NCI-H187 treated with DMSO at 0.1 percent for 48 hours (cell line): ENCODE measurements at places on chromosomes 3 and 15.

DNA sequence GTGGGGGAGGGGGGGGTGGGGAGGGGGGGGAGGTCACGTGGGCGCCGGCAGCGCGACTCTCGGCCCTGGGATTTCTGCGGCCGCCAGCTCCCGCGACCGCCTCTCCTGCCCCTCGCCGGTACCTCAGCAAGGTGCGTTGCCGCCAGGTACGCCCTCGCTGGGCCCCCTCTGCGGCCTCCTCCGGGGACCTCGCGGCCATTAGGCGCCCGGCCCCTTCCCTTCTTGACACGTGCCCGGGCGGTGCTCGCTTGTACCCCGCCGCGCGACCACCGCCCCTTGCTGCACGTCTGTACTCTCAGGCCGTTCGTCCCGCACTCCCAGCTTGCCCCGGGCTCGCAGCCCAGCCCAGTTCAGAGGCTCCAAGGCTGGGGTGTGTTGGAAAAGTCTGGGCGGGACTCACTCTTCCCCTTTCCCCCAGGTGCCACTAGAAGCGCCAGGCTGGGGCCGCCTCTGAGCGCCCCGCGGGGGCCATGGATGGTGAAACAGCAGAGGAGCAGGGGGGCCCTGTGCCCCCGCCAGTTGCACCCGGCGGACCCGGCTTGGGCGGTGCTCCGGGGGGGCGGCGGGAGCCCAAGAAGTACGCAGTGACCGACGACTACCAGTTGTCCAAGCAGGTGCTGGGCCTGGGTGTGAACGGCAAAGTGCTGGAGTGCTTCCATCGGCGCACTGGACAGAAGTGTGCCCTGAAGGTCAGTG is at the start of gene MAPKAPK3:
TSS of gene MAPKAPK3 (plus strand) at position 56 of the 696 bp plus-strand sequence. CDS start at position 471, 415 bp downstream.
- no peak for DNase-seq

DNA sequence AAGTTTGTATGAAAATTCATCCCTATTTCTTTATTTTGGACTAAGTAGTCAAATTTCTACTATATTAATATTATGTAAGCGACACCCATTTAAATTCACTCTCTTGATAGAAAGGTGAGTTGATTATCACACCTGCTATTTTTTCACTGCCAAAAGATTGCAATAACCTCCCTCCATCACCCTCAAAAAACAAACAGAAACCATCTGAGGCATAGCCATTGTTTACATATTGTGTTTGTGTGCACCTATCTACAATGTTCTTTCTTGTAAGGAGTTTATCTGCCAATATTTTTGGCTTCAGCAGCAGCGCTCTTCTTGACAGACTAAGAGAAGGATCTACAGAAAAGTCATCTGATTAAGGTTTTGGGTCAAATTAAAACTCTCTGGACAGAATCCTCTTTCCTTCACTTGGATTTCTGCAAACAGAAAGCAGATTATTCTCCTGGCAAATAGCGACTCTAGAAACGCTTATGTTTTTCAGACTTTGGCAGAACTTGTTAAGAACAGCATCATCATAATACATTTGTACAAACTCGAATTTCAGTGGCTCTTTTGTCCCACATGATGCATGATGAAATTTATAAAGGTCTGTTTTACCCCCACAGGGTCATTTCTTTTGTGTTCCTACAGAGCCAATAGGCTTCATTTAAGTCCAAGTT is 48.6 kb downstream of the KCNMB2 start:
- DNase-seq: no peak

DNA sequence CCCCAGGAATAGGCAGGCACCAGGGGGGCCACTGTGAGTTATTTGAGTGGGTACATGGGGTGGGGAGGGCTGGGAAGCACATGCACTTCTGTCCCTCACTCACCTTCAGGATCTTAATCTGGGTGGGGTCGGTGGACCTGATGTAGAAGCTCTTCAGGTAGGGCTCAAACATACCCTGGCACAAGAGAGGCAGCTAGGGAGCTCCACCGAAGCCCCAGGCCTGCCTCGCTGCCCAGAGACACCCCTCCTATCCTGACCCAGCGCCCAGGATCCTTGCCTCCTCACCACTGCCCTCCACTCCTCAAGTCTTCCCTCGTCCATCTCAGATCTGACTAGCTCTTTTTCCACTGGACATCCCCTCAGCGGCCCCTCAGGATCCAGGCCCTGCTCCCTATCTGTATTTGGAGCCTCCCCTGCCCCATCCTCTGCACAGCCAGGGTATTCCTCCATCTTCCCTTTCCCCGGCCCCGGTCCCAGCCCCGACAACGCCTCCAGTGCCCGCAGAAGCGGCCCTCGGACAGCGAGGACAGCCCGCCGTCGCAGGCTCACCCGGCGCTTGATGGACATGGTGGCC is 30.0 kb downstream of the AP3B2 start:
- DNase-seq: no peak

DNA sequence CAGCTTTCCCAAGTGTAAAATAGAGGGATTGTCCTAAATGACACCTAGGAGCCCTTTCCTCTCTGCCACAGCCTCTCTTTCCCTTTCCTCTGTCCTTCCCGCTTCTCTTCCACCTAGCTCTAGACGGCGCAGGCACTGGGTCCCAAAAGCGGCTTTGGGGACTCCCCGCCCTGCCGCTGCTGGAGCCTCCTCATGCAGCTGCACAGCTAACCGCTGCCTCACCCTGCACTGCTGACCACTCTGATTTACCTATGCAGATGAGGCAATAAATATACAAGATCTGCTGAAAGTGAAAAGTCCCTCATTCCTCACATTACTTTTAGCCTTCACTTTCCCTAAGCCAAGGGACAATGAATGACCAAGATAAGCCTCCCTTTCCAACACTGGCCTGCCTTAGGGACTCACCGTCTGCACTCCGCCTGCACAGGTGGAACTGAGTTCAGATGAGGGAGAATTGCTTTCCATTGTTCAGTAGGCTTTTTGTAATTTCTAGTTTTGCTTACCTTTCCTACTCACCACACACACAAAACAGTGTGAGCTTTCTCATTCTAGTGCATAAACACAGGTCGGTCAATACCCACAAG is 197.5 kb upstream of the BCL6 start:
- DNase-seq: no peak

DNA sequence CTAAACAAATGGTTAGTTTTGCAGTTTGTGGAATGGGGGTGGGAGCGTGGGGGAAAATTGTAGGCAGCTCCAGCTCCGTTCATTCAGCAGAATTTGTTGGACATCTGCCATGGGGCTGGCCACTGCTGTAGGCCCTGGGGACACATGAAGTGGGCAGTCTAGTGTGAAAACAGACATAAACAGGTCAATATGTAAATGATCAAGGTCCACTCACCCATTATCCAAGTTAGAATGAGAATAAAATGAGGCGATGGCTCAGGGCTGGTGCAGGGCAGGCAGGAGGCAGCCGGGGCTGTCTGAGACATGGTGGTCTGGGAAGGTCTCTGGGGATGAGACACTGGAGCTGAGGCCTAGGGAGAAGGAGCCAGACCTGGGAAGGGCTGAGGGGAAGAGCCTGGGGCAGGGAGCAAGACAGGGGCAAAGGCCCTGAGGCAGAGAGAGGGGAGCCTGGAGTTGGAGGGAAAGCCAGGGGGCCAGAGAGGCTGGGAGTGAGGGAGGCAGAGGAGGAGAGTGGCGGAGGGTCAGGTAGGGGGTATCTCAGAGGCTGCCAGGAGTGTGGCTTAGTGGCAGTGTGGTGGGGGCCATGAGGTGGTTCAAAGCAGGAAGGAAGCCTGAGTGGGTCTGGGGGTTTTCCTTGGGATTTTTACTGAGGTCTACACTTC is 6.2 kb upstream of the SLC6A6 start:
- no peak for DNase-seq

DNA sequence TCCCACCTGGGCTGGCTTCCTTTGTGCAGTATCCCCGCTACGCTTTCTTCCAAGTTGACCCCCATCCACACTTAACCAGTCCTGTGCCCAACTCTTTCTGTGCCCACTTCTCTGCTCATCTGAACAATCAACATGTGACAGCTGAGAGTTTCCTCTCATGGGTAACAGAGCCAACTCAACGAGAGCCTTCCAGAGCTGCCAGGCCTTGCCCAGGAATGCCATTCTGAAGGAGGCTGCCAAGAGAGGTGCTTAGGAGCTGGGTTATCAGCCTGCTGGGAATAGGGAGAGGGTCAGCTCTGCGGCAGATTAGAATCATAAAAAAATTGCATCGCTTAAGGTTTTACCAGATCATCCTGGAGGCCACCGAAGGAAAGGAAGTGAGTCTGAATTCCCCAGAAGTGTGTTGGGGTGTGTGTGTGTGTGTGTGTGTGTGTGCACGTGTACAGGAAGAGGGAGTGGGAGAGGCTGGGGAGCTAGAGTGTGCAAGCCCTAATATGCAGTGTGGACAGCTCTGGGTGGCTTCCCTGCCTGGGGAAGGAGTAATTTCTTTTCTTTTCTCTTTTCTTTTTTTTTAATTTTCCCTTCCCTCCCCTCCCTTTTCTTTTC is 66.7 kb downstream of the ITGA11 start:
- no peak for DNase-seq

DNA sequence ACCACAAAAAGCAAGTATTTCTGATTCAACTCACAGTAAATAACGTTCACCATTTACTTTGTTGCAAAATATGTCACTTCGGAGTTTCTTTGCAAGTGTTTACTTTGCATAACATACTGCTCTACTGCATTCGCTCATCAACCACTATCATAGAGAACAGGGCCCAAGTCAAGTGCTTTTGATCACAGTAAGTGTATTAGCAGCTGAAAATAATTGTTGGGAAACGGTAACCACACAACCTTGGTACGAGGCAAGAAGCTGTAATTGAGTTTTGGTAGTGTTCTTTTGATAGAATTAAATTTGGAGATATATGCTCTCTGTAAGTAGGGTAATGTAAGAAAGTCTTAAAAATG is 80.1 kb downstream of the SATB1 start:
- no peak for DNase-seq

DNA sequence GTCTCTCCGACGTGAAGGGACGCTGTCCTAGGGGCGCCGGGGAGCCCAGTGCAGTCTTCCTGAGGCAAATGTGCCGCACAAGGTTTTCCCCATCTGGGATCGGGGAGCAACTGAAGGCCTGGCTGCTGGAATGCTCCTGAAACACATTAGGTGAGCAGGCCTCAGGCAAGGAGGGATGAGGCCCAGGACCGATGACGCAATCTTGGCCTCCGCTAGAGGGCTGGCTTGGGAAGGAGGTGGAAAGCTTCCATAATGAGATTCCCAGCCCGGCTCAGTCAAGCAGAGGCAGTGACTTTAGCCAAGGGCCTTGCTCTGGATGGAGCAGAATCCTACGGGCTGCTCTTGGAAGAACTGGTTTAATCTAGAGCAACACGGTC is 50.8 kb downstream of the CPN2 start:
- no peak for DNase-seq

DNA sequence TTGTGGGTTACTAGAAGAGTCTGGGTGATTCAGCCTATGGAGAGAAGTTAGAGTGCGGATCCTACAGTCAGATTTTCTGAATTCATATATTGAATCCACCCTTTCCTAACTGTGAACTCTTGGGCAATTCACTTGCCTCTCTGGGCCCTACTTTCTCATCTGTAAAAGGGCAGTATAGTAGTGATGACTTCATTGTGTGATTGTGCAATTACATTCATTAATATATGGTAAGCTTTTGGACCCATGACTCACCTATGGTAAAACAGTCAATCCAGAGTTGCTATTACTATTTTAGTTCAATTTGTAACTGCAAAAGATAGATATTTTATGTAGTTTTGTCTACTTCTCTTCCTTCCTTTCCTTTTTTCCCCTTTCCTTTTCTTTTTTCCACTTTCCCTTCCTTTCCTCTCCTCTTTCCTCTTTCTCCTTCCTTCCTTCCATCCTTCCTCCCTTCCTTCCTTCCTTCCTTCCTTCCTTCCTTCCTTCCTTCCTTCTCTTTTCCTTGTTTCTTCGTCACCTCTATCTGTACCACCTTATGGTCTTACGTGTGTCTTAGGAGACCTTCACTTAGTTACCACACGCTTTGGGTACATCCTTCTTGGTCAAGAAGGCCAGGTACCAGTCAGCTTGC is 37.0 kb downstream of the GMNC start:
- DNase-seq: no peak

GRCh38 chr15:65971741-65971995 is 102.4 kb downstream of the RAB11A start:
- no peak for DNase-seq

DNA sequence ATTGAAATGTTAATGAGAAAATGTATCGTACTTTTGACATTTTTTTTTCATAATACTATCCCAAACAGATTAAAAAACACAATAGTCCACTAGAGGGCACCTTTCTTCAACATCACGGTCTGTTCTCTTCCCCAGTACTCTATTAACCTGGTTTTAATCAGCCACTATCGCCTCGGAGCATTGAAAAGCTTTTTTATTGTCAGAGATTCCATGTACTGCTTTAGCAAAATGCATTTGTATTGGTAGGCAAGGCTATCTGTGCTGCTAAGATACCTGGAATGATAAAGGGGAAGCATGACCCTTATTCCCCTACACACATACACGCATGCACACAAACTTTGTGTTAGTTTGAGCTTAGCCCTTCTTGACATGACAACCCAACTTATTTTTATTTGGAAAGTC is 160.1 kb upstream of the IL12A start:
- peak; percentile 21 for DNase-seq

DNA sequence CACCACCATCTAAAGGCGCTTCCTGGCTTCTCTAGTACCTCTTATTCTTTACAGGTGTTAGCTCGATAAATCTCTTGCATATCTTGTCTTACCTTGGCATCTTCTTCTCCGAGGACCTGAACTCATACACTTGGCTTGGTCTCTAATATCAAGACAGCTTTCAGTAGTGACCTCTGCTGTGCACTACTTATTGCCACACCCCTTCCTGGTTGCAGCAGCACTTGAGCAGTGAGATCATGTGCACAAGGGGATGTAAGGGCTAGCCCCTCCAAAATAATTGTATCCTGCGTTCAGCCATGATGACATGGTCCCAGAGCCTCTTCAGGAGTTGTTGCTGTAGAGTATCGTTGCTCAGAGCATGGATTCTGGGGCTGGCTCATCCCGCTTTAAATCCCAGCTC is 1.3 kb upstream of the PLA1A start:
- DNase-seq: no peak

DNA sequence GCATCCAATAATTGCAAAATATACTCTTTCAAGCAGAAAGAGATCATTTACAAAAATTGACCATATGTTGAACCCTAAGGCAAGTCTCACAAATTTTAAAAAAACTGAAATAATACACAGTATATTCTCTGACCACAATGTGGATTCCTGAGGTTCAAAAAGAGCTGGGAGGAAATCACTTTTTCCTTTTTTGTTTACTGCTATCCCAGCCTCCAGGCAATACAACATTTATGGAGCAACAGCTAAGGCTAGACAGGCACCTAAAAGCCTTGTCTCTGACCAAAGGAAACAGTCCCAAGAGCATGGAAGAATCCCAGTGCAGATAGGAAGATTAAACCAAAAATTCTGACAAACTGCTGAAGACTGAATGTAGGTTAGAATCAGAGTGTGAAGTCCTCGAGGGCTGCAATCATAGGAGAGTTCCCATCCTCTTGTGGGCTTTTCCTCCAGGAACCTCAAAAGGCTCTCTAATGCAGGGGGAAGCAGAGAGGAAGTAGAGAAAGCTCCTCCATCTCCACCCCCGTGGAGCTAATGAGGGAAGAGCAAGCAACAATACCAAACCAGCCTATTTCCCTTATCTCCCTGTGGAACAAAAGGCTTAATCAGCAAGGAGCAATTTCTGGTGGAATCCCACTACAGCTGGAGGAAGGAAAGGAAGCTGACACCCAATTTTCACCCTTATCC is 57.0 kb downstream of the TMCC1 start:
- no peak for DNase-seq
